Upper lobe of left lung (tissue), 6 donors: ENCODE measurements at places on chromosomes 13 and 19.
A peak's percentile ranks its signal among the peaks of the same experiment; 100 is the strongest.

GRCh38 chr13:102642475-102642874 lies 45.7 kb downstream of the TPP2 start:
- peaks cover 97% of the 10 kb centered on the region for H3K36me3 ChIP-seq
- no peak for DNase-seq
- H3K4me1 ChIP-seq, result no peaks in the 10 kb centered on the region
- H3K4me3 ChIP-seq, result no peak overlapping the region

- H3K36me3 ChIP-seq, result peaks cover 3% of the 10 kb centered on the region
- H3K4me1 ChIP-seq, result peaks cover 12% of the 10 kb centered on the region
Measured at GRCh38 chr13:110371550-110372465, 64.7 kb downstream of the COL4A2 start.

- no peaks in the 10 kb centered on the region for H3K27me3 ChIP-seq
- no peak overlapping the region for H3K27ac ChIP-seq
- no peak for DNase-seq
- H3K4me1 ChIP-seq, result peaks cover 23% of the 10 kb centered on the region
- H3K4me3 ChIP-seq, result no peak overlapping the region
Measured at GRCh38 chr19:6527893-6528543, 2.8 kb upstream of the TNFSF9 start.

- H3K36me3 ChIP-seq, result no peaks in the 10 kb centered on the region
- no peak overlapping the region for H3K27ac ChIP-seq
- H3K27me3 ChIP-seq, result no peaks in the 10 kb centered on the region
- DNase-seq, result no peak
Measured at GRCh38 chr19:49413348-49413747, 9.9 kb downstream of the PTH2 start.

GRCh38 chr13:98909016-98909415 lies 68.8 kb downstream of the DOCK9 start:
- H3K4me1 ChIP-seq, result peaks cover 4% of the 10 kb centered on the region
- no peaks in the 10 kb centered on the region for H3K27me3 ChIP-seq
- no peak overlapping the region for H3K4me3 ChIP-seq

- peak overlapping the region; percentile 22 for H3K4me3 ChIP-seq
- peaks cover 43% of the 10 kb centered on the region for H3K4me1 ChIP-seq
- DNase-seq, result no peak
- H3K27ac ChIP-seq, result peak overlapping the region; percentile 36
- H3K36me3 ChIP-seq, result no peaks in the 10 kb centered on the region
Measured at GRCh38 chr19:45952686-45953505, 20.8 kb downstream of the NOVA2 start.

GRCh38 chr13:51000061-51000460 lies 90.5 kb downstream of the RNASEH2B start:
- no peak for DNase-seq
- H3K4me3 ChIP-seq, result no peak overlapping the region
- no peaks in the 10 kb centered on the region for H3K27me3 ChIP-seq
- no peaks in the 10 kb centered on the region for H3K36me3 ChIP-seq
- H3K27ac ChIP-seq, result no peak overlapping the region

GRCh38 chr13:30334663-30335386 lies 27.5 kb upstream of the KATNAL1 start:
- no peaks in the 10 kb centered on the region for H3K27me3 ChIP-seq
- DNase-seq, result no peak
- H3K4me3 ChIP-seq, result no peak overlapping the region
- H3K36me3 ChIP-seq, result no peaks in the 10 kb centered on the region

DNA sequence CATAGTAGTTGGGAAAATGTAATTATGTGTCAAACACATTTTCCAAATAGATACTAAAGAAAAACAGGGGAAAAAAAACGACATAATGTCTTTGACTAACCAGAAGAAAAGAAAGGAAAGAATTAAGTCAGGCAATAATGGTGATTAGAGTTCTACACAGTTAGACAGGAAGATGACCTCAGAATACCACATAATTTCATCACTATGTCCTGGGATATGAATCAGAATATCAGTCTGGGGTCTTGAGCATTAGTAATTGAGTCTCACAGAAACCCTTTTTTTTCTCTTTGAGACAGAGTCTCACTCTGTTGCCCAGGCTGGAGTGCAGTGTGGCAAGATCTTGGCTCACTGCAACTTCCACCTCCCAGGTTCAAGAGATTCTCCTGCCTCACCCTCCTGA lies 503.4 kb downstream of the SLITRK1 start:
- no peak overlapping the region for H3K4me3 ChIP-seq
- no peak for DNase-seq
- no peak overlapping the region for H3K27ac ChIP-seq
- H3K27me3 ChIP-seq, result no peaks in the 10 kb centered on the region

DNA sequence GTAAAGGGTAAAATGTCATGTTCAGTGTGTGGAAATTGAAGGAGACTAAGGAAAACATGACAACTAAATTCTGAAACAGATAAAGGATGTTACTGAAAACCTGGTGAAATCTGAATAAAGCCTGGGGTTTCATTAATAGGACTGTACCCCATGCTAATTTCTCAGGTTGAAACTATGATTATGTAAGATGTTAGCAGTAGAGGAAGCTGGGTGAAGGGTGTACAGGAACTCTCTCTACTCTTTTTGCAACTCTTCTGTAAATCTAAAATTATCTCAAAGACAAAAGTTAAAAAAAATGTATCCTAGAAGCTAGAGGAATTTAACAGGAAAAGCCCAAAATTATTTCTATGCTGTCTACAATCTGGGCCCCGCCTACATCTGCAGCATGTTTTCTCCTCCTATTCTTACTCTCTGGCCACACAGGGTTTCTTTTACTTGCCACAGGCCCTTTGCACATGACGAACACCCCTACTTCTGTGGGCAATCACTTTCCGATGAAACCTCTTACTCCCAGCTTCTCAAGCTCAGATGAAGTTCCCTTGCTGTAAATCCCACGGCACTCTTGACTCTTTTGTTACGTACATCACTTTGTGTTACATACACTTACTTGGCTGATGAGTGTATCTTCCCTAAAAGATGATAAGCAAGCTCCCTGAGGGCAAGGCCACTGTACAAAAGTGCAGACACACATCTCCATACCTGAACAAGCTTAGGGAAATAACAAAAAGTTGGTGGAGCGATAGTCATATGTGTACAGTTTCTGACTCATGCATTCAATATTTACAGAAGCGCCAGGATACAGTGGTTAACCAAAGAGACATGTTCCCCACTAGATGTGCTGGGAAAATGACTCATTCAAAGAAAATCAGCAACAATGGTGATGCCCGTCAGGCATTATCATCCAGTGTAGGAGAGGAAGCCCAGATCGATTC lies 32.6 kb downstream of the RUBCNL start:
- H3K36me3 ChIP-seq, result no peaks in the 10 kb centered on the region
- no peaks in the 10 kb centered on the region for H3K4me1 ChIP-seq
- no peaks in the 10 kb centered on the region for H3K27me3 ChIP-seq
- DNase-seq, result no peak

DNA sequence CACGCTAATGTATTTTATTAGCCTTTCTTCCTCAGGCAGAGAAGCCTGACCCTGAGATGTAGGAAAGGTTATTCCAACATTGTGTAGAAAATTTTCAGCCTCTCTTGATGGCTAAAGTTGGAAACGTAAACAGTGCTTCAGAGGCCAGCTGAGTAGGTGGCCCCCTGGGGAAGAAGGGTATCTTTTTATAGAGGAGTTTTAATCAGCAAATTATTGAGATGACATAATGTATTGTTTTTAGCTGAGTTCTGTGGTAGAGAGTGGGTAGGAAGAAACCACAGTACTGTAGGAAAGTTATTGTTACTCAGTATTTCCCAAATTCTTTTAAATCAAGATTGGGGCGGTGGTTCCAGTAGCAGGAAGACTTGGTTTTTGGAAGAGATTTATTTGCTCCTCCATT lies 268.8 kb downstream of the DLEU7 start:
- no peaks in the 10 kb centered on the region for H3K27me3 ChIP-seq
- H3K36me3 ChIP-seq, result no peaks in the 10 kb centered on the region
- no peak overlapping the region for H3K27ac ChIP-seq
- H3K4me3 ChIP-seq, result no peak overlapping the region
- no peak for DNase-seq

GRCh38 chr19:35811317-35812219 lies 1.1 kb downstream of the PRODH2 start:
- no peaks in the 10 kb centered on the region for H3K36me3 ChIP-seq
- DNase-seq, result no peak
- H3K27me3 ChIP-seq, result no peaks in the 10 kb centered on the region
- H3K27ac ChIP-seq, result no peak overlapping the region
- H3K4me1 ChIP-seq, result no peaks in the 10 kb centered on the region

- no peaks in the 10 kb centered on the region for H3K27me3 ChIP-seq
- H3K4me1 ChIP-seq, result no peaks in the 10 kb centered on the region
- DNase-seq, result no peak
- no peaks in the 10 kb centered on the region for H3K36me3 ChIP-seq
Measured at GRCh38 chr13:32300920-32301319, 14.2 kb downstream of the ZAR1L start.

GRCh38 chr19:6423499-6424194 lies 964 bp downstream of the KHSRP start:
- no peak for DNase-seq
- H3K4me1 ChIP-seq, result peaks cover 23% of the 10 kb centered on the region
- H3K27ac ChIP-seq, result peak overlapping the region; percentile 72
- H3K36me3 ChIP-seq, result peaks cover 36% of the 10 kb centered on the region
- H3K4me3 ChIP-seq, result peak overlapping the region; percentile 84

DNA sequence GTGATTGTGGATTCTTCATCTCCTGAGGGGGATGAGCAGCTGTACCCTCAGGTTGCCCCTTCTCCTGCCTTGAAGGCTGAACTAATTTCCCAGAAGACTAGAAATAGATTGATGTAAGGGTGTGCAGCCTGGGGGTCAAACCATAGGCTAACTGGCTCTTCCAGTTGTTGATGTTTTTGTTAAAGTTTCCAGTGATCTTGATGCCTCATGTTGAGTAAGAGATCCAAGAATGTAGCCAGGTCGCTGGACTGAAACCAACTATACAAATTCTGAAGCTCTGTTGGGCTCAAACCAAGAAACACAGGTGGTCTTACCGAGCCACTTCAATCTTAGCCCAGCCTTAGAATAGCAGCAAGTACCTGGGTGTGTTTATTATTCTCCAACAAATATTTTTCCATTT lies 391.8 kb downstream of the KLF5 start:
- no peak for DNase-seq
- H3K27me3 ChIP-seq, result no peaks in the 10 kb centered on the region
- H3K27ac ChIP-seq, result no peak overlapping the region
- no peaks in the 10 kb centered on the region for H3K36me3 ChIP-seq
- no peaks in the 10 kb centered on the region for H3K4me1 ChIP-seq
- H3K4me3 ChIP-seq, result no peak overlapping the region
